Activated gamma-delta T cell treated with Interleukin-2 at 50 U/mL for 16 hours (primary cell): ENCODE measurements at places on chromosomes 3 and 15.

- DNase-seq: no peak
These were observed 226.7 kb downstream of the THSD4 start for GRCh38 chr15:71341811-71342550.

GRCh38 chr3:104514776-104515175, 851.9 kb upstream of the ALCAM start:
- no peak for DNase-seq

GRCh38 chr3:188875413-188875812, 296.4 kb upstream of the TPRG1 start:
- DNase-seq: no peak

- DNase-seq: no peak
These were observed 609.0 kb downstream of the EDEM1 start for GRCh38 chr3:5796541-5796940.

GRCh38 chr3:45056608-45057301, 30.7 kb downstream of the CLEC3B start:
- DNase-seq: no peak

- DNase-seq: no peak
These were observed 3.2 kb downstream of the ZXDC start for GRCh38 chr3:126472277-126473006.

- DNase-seq: no peak
These were observed 3.4 kb downstream of the GP9 start for GRCh38 chr3:129063841-129064482.

GRCh38 chr3:172034786-172035685, 4.3 kb upstream of the FNDC3B start:
- DNase-seq: no peak

DNA sequence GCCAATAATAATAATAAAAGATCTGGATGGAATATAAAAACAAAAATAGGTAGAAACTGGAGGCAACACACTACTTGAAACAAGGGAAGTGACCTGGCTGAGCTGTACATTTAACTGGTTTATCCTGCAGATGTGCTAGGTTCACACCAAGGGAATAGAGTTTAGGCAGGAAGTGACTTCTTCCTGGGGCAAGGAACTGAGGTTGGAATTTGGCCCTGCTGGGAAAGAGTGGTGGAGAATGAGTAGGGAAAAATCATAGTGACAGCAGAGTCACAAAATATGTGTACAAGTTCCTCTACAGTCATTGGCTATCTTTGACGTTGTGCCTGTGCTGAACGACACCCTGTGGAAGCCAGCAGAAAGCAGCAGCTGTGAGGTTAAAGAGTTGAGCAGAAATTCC, 44.1 kb downstream of the ARHGAP11B start:
- no peak for DNase-seq

DNA sequence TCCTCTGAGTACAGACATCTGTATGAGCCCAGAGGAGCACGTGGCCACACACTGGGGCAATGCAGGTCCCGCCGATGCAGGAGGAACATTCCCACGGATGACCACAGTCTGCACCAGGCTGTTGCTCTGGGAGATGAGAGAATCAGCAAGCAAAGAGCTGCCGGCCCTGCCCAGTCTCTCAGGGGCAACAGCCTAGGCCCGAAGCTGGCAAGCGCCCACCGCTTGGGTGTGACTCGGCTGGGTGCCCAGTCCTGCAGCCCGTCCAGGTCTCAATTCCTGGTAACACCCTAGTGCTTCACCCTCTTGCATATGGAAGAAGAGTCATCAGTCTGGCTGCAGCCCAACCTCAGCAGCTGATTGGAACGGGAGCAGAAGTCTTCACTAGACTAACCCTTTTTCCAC, 153.7 kb upstream of the HES1 start:
- DNase-seq: no peak

DNA sequence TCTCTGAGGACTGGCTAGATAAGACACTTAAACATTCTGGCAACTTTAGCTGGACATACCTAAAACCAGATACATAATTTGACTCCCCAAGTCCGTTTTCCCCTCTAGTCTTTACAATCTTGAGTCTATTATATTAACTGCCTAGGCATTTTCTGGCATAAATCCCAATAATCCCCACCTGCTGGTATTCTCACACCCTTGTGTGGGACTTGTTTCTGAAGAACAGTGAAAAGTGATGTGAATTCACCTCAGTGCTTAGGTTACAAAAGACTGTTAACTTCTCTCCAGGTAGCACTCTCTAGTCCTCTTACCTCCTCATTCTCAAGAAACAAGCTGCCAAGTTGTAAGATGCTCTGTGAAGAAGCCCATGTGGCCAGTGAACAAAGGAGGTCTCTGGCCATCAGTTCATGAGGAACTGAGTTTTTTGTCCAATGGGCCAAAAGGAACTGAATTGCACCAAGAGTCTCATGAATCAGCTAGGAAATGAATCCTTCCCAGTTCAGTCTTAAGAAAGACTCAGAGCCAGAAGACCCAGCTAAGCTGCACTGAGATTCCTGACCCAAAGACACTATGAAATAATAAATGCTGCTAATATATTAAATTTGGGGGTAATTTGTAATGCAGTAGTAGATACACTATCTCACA, 4.1 kb downstream of the OSBPL11 start:
- DNase-seq: no peak

- DNase-seq: no peak
These were observed 250.5 kb upstream of the RORA start for GRCh38 chr15:61479613-61480012.

DNA sequence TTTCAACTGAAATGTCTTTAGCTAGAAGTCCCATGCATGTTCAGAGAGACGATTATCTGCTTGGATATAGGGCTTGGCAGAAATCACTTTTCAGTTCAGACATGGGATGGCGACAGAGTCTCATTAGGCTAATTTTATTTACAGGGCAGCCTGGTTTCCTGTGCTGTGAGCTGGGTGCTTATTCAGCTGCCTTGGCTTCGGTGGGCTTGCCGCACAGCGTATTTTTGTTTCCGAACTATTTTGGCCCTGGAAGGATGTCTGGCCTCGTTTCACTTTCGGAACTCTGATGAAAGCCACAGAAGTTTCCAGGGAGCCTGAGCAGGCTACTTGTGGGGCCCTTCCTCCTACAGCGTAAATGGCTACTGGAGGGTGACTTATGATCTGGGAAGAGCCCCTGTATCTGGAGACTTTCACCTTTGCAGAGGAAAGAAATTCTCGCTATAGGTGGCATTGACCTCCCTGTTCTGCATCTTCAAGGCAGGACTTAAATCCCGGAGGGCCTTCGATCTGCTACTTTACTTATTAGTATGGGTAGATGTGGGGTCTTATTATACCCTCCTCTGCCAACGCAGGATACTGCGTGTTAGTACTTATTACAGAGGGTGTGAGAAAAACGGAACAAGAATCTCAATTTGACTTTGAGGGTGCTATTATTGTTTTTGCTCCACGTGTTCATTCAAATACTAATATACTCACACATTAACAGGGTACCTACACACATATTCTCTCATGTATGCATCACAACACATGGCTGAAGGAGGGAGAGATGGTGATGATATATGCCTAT, 364.0 kb upstream of the RBMS3 start:
- no peak for DNase-seq

DNA sequence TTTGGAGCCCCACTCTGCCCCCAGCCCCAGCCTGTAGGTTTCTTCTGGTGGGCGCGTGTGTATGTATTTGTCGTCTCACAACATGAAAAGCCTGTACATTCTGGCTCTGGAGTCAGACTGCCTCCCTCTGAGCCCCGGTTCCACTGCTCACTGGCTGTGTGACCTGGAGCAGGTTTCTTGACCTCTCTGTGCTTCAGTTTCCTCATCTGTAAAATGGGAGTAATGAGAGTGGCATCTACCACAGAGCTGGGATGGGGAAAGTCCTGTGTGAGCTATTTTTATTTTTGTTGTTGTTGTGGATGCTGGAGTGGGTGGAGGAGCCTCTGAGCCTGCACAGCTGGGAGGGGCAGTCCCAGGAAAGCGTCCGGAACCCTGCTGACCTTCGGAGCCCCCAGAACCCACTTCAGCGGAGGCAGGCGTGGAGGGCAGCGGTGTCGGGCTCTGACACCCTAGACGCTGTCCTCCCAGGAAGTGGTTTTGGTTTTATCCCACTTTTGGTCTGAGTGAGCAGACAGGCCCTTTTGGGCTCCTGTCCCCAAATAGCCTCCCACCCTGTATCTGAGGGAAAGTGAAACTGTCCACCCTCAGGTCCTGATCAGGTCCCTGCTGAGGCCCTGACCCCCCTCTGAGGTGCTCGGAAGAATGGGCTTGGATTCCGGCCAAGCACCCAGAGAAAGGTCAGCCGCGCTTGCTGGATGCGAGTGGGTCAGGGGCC, 103.5 kb downstream of the CHSY1 start:
- DNase-seq: no peak

DNA sequence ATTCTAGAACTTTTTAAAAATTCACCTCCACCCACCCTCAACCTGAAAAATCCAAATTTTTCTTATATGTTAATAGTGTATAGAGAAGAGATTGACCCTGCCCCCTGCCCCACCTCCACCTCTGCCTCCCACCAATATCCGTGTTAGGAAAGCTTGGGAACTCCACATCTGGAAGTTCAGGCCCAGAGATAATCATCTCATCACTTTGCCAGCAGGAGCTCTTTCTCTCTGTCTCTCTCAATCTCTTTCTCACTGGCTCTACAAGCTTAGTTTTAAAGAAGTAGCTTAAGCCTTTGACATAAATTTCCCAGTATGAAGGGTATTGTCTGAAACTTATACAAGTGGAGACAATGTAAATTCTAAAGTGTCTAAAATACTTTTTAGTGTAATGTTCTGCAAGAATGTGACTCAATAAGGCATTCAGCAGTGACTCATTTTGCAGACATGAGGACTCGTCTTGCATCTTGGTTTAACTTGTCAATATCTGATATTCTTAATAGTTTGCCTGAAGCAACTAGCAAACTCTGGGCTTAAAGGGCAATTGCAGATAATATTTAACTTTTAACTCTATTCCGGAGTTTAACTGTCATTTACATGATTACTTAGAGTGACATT, 299.8 kb upstream of the EPHA3 start:
- DNase-seq: no peak

DNA sequence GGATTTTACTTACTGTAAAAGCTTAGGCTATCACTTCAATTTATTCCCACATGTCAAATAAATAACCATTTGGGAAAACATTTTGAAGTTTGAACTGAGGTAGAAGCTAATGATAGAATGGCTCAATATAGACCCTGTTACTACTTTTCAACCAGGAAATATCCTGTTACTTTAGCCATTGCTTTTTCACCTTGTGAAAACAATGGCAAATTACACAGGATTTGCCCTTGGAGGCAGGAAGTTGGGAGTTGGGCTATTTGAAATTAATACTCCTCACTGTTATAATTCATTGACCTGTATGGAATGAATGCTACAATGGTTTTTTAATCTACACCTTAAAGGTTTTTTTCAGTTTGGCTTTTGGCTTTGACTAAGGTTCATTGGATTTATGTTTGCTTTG, 98.1 kb upstream of the UBE2E2 start:
- DNase-seq: no peak

DNA sequence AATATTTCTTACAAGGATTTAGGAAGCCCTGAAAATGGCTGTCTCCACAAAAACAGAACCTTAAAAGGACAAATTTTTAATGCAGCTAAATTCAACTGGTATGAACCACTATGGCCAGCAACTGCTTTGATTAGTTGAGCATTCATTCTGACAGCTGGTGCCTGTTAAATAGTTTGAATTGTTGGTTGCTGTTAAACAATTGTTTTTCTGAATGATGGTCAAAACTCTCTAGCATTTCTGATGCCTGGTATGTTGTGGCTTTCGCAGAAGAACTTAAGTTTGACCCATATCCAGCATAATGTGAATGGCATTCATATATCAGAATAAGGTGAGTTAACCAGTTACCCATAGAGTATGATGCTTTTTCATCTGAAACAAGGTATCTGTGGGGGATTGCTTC, 138.4 kb downstream of the MEIS2 start:
- DNase-seq: no peak

GRCh38 chr3:145191543-145191942, 969.4 kb downstream of the PLOD2 start:
- no peak for DNase-seq

DNA sequence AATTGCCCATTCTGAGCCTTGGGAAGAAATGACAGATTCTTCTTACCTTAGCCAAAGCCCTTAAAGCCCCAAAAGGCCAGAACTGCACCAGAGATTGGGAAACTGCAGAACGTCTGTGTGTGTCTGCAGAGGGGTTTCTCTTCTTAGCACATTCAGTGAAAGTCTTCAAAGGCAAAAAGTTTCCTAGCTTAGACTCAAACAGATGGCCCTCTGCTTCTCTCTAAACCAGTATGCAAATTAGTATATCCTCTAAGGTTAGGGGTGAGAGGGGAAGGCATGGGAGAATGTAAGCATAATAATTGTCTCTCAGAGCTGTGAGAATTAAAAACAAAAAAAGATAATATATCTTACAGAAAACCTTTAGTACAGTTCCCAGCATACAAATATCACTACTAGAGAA, 334.0 kb upstream of the MCTP2 start:
- DNase-seq: no peak

- no peak for DNase-seq
These were observed 5.2 kb downstream of the OPA1 start for GRCh38 chr3:193598202-193598601.

GRCh38 chr3:67497746-67498145, 156.7 kb downstream of the SUCLG2 start:
- no peak for DNase-seq

DNA sequence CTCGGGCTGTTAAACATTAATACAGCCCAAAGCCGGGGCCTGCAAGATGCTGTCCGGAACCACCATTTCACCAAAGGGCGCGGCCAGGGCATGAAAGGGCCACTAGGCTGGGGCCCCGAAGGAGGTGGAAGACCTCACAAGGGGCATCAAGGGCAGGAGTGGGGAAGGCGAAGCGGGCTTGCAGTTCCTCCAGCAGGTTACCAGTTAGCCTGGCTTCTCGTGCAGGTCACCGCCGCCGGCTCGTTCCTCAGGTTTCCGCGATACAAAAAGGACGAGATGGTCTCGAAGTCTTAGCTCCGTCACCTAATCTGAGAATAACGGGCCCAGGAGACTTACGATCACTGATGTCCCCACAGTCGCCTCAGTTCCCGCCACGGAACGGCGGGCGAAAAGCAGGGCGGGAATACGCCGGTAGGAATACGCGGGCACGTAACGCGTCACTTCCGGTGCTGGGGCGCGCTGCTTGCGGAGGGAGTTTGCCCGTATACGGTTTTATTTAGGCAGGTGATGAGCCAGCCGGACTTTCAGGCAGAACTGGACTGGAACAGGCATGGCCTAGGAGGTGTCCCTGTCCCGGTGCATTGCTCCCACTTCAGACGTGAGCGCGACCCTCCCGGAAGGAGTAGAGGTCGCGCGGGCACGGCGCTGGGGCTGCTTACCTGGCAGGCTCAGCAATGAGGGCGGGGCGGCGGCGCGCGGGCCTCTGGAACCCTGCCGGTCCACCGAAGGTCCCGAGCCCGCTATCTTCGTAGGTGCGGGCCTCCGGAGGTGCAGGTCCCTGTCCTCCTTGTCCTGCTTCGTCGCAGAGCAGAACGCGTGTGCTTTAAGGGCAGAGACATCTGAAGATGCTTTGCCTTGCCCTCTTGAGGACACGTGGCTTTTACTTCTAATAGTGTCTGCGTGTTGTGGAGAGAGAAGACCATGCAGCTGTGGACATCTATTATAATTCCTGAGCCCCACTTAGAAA, at the start of gene RFC4:
Gene RFC4 (minus strand): TSS at position 394 of the 967 bp plus-strand sequence. CDS start 1,769 bp downstream, outside the sequence.
- DNase-seq: peak; percentile 77

- no peak for DNase-seq
These were observed 3.3 kb upstream of the ADAMTS9 start for GRCh38 chr3:64691051-64691450.

- no peak for DNase-seq
These were observed 422.2 kb downstream of the ZNF385D start for GRCh38 chr3:21328711-21329390.

- DNase-seq: no peak
These were observed 119.5 kb downstream of the FRMD5 start for GRCh38 chr15:44075535-44075934.

GRCh38 chr3:31377045-31377642, 155.6 kb upstream of the STT3B start:
- DNase-seq: peak; percentile 29
